ENCODE measurements at places on chromosomes 5 and 9. TPM values are rescaled to one million over a fixed set of nuclear protein-coding genes. Genes with fewer than 3 reads are reported as not detected.

The ANKRD31 gene
- total RNA-seq, result 0.14 TPM

The CATSPER3 gene
- 0.40 TPM for total RNA-seq

The FGFR4 gene
- total RNA-seq, result 2.4 TPM

The MAP1B gene
- 63.7 TPM for total RNA-seq

The PCDHB2 gene
- 0.52 TPM for total RNA-seq

The C6 gene
- not detected for total RNA-seq

The NTRK2 gene
- 0.06 TPM for total RNA-seq

The CBY3 gene
- total RNA-seq, result not detected

The DCAF10 gene
- total RNA-seq, result 21.8 TPM

The LEAP2 gene
- total RNA-seq, result 1.8 TPM

The SLC34A3 gene
- not detected for total RNA-seq

The CENPK gene
- 44.0 TPM for total RNA-seq

DNA sequence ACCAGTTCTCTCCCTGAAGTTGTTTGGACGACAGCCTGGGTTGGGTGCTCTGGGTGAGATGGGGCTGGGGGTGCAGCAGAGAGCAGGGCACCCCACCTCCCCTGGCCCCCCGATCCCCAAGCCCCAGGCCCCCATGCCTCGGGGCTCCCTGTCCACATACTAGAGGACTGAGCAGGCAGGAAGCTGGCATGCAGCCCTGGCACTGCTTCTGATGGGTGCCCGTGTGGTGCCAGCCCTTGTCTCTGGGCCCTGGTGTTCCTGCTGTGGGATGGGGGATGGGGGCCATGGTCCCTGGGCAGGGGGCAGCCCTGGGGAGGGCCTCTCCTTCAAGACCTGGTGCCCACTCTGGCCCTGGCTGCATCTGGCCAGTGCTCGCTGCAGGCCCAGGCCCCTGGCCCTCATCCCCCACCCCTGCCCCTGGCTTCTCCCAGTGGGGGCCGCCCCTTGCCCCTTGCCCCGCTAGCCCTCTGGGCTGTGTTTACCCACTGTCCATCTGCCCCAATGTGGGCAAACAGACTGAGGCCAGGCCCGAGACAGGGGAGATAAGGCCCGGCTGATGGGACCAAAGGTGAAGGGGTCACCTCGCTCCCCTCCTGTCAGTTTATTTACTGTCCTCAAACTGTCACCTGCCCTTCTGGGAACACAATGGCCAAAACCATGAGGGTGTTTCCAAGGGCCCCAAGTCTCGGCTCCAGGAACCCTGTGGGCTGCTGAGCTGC lies 67.3 kb upstream of the RXRA start:
- no peak for DNase-seq

GRCh38 chr5:15596936-15597335 lies 97.0 kb downstream of the FBXL7 start:
- no peak for DNase-seq

GRCh38 chr5:39948341-39948740 lies 523.6 kb upstream of the DAB2 start:
- no peak for DNase-seq

DNA sequence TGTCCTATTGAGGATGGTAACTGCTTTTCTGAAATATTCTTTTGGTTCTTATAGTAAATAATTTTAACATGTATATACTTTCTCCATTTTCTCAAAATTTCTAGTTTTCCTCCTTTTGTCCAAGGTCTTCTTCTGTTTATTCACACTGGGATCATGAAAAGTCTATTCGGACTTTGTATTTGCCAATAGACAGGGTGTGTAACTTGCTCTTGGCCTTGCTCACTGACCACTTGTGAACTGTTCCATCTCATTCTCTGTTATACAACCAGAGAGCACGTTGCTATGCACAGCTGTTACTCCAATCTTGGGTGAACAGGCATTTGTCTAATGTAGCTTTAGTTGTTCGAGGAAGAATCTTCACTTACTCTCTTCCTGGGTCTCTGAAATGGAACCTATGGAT lies 388.9 kb downstream of the SH3GL2 start:
- no peak for DNase-seq

- DNase-seq, result peak; percentile 53
Measured at GRCh38 chr5:80082731-80083100, 47.6 kb downstream of the THBS4 start.

GRCh38 chr9:76419782-76420380 lies 25.7 kb upstream of the RFK start:
- DNase-seq, result peak; percentile 47

- DNase-seq, result no peak
Measured at GRCh38 chr9:4137681-4138099, 162.2 kb downstream of the GLIS3 start.

DNA sequence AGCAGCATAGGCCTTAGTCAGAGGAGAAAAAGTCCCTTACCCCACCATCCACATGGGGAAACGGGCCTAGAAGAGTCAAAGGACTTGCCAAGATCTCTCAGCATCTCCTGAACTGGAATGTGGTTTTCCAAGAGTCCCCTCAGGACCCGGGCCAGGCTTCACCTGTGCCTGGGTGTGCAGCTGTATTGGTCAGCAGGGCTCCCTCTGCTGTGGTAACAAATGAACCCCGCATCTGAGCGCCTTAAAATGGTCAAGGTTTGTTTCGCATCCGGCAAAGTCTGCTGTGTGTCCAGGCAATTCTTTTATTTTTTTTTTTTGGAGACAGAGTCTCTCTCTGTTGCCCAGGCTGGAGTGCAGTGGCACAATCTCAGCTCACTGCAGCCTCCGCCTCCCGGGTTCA lies 168.0 kb upstream of the IER5L start:
- no peak for DNase-seq

GRCh38 chr9:134869554-134870300 lies 10.9 kb upstream of the FCN2 start:
- no peak for DNase-seq

- DNase-seq, result no peak
Measured at GRCh38 chr5:159343295-159344094, 13.2 kb upstream of the IL12B start.

GRCh38 chr5:38742821-38743220 lies 103.0 kb upstream of the OSMR start:
- DNase-seq, result no peak

DNA sequence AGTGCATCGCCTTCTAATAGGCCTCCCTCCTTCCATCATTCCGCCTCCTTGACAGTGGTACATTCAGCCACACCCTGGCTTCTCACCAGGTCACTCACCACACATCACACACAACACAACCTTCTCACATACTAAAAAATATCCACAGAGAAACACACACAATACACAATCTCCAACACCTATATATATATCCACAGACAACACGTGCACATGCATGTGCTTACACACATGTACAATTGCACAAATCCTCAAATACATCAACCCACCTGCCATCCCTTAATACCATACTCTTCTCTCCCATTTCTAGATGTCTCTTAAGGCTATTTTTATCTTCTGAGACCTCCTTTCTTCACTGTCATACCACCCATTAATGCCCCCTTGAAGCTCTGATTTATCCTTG lies 57.6 kb downstream of the PPP2R2B start:
- no peak for DNase-seq

- no peak for DNase-seq
Measured at GRCh38 chr5:129902816-129903215, 1.4 kb upstream of the CHSY3 start.

DNA sequence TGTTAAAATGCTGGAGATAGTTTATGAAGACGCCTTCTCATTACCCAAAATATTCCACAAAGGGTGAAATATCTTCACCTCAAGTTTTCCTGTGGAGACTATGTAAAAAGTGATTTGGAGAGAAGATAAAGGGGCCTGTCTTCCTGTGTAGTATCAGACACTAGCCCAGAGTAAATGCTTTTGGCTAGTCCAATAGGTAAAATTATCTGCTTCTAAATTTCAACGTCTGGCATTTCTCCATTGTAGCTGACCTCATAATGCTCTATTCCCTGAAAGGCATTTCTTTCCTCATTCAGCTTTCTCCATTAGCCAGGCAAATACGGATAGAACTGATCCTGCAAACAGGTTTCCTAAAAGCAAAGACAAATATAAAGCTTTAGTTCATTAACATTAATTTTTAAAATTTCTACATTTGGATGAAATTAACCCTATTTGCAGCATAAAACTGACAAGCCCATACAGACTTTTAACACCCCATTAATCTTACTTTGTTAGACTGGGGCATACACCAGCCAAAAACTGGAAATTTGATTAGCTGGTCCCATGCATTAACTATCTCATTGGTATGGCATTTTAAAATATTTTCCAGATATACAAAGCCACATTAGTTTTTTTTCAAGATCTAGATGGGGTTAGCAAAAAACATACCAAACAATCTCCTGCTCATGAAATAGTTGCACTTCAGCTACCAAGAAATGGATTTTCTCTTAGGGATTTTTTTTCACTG lies 548.8 kb downstream of the EFNA5 start:
- no peak for DNase-seq

GRCh38 chr5:54936201-54936600 lies 49.2 kb downstream of the ESM1 start:
- DNase-seq, result no peak

DNA sequence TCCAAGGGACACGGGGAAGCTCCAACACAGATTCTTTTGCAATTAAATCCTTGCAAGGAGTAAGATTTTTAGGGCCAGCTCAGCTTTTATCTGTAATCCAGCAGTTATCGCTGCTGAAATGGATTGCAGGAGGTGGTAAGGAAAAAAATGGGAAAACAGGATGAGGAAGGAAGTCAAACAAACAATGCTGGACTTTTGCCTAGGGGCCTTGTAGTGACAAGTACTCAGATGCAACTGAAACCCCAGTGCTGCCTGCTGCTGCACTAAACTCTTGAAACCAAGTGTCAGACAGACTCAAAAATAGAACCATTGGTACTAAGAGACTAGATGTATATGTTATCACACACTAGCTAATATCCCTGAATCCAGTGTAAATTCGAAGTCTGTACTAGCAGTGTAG lies 309.2 kb downstream of the CTNND2 start:
- DNase-seq, result no peak

DNA sequence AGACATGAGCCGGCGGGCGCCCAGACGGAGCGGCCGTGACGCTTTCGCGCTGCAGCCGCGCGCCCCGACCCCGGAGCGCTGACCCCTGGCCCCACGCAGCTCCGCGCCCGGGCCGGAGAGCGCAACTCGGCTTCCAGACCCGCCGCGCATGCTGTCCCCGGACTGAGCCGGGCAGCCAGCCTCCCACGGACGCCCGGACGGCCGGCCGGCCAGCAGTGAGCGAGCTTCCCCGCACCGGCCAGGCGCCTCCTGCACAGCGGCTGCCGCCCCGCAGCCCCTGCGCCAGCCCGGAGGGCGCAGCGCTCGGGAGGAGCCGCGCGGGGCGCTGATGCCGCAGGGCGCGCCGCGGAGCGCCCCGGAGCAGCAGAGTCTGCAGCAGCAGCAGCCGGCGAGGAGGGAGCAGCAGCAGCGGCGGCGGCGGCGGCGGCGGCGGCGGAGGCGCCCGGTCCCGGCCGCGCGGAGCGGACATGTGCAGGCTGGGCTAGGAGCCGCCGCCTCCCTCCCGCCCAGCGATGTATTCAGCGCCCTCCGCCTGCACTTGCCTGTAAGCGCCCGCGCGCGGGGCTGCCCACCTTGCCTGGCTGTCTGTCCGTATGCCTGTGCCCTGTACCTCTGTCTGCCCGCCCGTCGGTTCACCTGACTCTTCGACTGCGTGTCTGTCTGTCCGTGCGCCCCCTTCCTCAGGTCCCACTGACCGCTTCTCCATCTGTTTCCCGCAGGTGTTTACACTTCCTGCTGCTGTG lies 412 bp downstream of the FGF18 start:
- DNase-seq, result no peak

Data from NCI-H460 (cell line).